Activated CD8-positive, alpha-beta memory T cell treated with anti-CD3 and anti-CD28 coated beads, Interleukin-2, amount 10 ng/mL, durations not matched to agents 7 days and 5 days (primary cell): ENCODE measurements at places on chromosomes 2 and 18.
A peak's percentile ranks its signal among the peaks of the same experiment; 100 is the strongest.

GRCh38 chr2:20350041-20350712 lies 467 bp downstream of the PUM2 start:
- peaks cover 37% of the 10 kb centered on the region for H3K4me1 ChIP-seq
- H3K27me3 ChIP-seq: no peaks in the 10 kb centered on the region
- H3K4me3 ChIP-seq: peak overlapping the region; percentile 95
- H3K36me3 ChIP-seq: peaks cover 32% of the 10 kb centered on the region
- peak overlapping the region; percentile 87 for H3K27ac ChIP-seq

- H3K4me1 ChIP-seq: no peaks in the 10 kb centered on the region
- H3K36me3 ChIP-seq: no peaks in the 10 kb centered on the region
- no peaks in the 10 kb centered on the region for H3K27me3 ChIP-seq
- no peak overlapping the region for H3K27ac ChIP-seq
- H3K4me3 ChIP-seq: no peak overlapping the region
- DNase-seq: no peak
These were observed 702.2 kb upstream of the NRXN1 start for GRCh38 chr2:51734115-51734514.

GRCh38 chr2:144464730-144465129 lies 55.2 kb downstream of the ZEB2 start:
- no peak for DNase-seq
- peaks cover 43% of the 10 kb centered on the region for H3K4me1 ChIP-seq
- H3K36me3 ChIP-seq: peaks cover 23% of the 10 kb centered on the region
- no peak overlapping the region for H3K27ac ChIP-seq

- no peak overlapping the region for H3K4me3 ChIP-seq
- no peaks in the 10 kb centered on the region for H3K27me3 ChIP-seq
These were observed 24.5 kb upstream of the PELI1 start for GRCh38 chr2:64168756-64169155.

GRCh38 chr2:207731138-207731537 lies 19.7 kb downstream of the CCNYL1 start:
- H3K4me3 ChIP-seq: no peak overlapping the region
- peaks cover 4% of the 10 kb centered on the region for H3K36me3 ChIP-seq
- no peaks in the 10 kb centered on the region for H3K27me3 ChIP-seq
- DNase-seq: no peak

GRCh38 chr2:84057917-84058560 lies 401.0 kb downstream of the SUCLG1 start:
- no peaks in the 10 kb centered on the region for H3K4me1 ChIP-seq
- H3K4me3 ChIP-seq: no peak overlapping the region
- no peak overlapping the region for H3K27ac ChIP-seq
- peaks cover 4% of the 10 kb centered on the region for H3K27me3 ChIP-seq

- no peaks in the 10 kb centered on the region for H3K27me3 ChIP-seq
- DNase-seq: no peak
- H3K27ac ChIP-seq: no peak overlapping the region
- peaks cover 24% of the 10 kb centered on the region for H3K36me3 ChIP-seq
These were observed 7.5 kb downstream of the C18orf32 start for GRCh38 chr18:49479381-49480137.

- no peaks in the 10 kb centered on the region for H3K27me3 ChIP-seq
- no peak overlapping the region for H3K4me3 ChIP-seq
- DNase-seq: no peak
- H3K36me3 ChIP-seq: no peaks in the 10 kb centered on the region
- H3K27ac ChIP-seq: no peak overlapping the region
- no peaks in the 10 kb centered on the region for H3K4me1 ChIP-seq
These were observed 405.7 kb downstream of the FBXO15 start for GRCh38 chr18:73741946-73742345.

GRCh38 chr18:36298126-36298741 lies 721 bp downstream of the FHOD3 start:
- no peaks in the 10 kb centered on the region for H3K36me3 ChIP-seq
- no peak for DNase-seq
- H3K4me1 ChIP-seq: no peaks in the 10 kb centered on the region

- peaks cover 3% of the 10 kb centered on the region for H3K36me3 ChIP-seq
- H3K27ac ChIP-seq: no peak overlapping the region
- no peak overlapping the region for H3K4me3 ChIP-seq
- no peaks in the 10 kb centered on the region for H3K27me3 ChIP-seq
These were observed 167.1 kb downstream of the RAB3GAP1 start for GRCh38 chr2:135219226-135219625.

DNA sequence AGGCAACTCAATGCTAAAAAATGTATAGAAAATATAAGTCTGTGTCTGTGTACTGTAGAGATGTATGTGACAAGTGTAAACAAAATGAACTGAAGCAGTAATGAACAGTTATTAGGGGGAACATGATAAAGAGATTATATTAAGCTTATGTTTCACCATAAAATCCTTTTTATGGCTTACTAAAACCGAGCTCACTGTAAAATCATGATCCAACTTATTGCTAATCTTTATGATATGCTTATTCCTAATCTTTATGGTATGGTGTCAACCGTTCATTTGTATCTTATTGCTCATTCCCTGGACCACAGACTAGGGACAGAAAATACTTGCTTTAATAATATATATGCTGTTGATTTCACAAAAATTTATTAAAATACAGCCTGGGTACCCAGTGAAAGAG lies 62.1 kb downstream of the TNFRSF11A start:
- peaks cover 38% of the 10 kb centered on the region for H3K36me3 ChIP-seq
- H3K27me3 ChIP-seq: peaks cover 2% of the 10 kb centered on the region
- DNase-seq: no peak
- H3K4me1 ChIP-seq: peaks cover 7% of the 10 kb centered on the region

DNA sequence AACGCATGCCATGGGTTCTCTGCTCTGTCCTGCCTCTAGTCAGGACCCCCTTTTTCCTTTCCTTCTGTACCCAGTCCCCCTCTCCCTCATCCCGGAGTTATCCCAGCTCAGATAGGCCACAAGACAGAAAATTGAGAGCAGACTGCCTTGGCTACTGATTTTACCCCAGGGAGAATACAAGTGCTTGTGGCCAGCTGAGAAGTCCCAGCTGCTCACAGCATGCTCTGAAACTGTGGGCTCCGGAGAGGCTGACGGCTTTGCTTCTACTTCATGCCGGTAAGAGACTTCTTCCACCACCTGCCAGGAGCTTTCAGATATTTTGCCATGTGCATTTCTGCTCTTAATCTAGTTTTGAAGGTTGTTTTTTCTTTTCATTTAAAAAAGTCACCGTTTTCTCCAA lies 20.0 kb upstream of the SIX2 start:
- DNase-seq: no peak
- H3K27me3 ChIP-seq: peaks cover 20% of the 10 kb centered on the region
- H3K36me3 ChIP-seq: no peaks in the 10 kb centered on the region
- H3K4me1 ChIP-seq: no peaks in the 10 kb centered on the region
- H3K4me3 ChIP-seq: no peak overlapping the region

DNA sequence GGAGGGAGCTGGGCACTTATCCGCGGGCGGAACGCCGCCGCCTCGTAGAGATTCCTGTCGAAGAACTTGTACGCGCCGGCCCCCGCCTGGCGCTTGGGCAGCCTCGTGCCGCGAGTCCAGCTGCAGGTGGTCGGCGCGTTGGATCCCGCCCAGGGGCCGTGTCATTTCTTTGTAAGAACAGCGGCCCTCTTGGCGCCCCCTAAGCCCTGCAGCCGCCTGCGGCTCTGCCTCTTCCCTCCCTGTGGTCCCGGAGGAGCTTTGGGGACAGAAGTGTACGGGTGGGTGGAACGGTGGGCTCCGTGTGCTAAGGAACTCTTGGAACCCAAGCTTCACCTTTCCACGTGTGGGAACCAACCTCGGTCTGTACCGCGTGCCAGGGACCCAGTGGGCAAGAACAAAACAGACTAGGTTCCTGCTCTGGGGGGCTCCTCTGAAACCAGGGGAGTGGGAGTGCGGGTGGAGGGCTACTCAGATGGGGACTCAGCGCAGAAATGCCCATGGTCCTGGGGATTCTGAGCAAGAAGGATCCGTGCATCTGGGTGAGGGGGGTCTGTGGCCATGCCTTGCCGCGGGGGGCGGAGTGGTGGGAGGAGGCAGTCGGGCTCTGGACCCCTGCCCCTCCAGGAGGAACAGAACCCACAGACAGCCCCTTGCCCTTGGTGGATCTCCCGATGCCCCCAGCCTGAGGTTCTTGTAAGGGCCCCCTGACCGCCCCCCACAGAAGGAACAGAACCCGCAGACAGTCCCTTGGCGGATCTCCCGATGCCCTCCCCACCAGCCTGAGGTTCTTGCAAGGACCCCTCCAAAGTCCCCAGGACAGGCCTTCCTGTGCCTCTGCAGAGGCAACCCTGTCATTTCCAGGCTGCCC lies 1.5 kb downstream of the GPC1 start:
- peaks cover 5% of the 10 kb centered on the region for H3K4me1 ChIP-seq
- DNase-seq: no peak
- H3K36me3 ChIP-seq: no peaks in the 10 kb centered on the region

DNA sequence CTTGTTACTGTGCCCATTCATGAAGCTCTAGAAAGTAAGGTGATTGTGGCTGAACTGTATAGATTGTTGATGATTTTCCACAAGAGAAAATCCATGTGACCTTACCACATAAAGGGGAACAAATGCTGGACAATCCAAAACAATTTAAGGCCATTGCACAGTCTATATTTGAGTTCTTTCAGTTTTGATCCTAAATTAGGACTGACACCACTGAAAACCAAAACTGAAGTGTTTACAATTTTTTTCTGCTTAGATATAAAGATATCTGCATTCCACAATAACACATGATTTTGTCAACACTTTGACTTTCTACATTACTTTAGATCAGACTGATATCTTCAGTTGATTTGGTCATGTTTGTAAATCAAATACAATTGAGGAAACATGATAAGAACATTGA lies 123.6 kb upstream of the SLC38A11 start:
- no peaks in the 10 kb centered on the region for H3K4me1 ChIP-seq
- no peaks in the 10 kb centered on the region for H3K36me3 ChIP-seq
- no peak overlapping the region for H3K4me3 ChIP-seq
- no peak overlapping the region for H3K27ac ChIP-seq
- no peaks in the 10 kb centered on the region for H3K27me3 ChIP-seq
- no peak for DNase-seq

DNA sequence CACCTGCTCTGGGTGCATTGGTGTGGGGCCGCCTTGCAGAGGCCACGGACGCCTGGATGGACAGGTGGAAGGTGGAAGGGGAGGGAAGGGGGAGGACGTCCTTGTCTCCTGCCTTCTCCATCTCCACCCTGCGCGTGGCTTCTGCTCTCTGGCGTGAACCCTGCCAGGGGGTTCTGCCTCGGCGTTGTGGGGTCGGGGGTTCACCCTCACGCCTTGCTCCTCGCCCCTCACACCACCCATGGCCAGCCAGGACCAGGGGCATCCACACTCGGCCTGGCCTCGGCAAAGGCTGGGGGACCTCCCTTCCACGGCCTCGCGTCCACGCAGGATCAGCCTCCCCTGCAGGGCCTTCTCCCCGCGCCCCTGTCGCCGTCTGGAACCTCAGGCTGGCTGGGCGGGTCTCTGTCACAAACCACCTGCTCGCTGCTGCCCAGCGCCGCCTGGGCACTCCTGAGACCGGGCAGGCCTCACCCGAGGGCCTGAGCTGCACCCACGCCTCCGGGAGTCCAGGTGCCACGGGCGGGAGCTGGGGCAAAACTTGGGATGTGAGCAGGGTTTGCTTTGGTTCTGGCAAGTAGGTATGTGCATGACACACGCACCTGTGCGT lies 655.9 kb downstream of the GALR1 start:
- no peaks in the 10 kb centered on the region for H3K36me3 ChIP-seq
- H3K4me1 ChIP-seq: no peaks in the 10 kb centered on the region
- DNase-seq: no peak
- H3K27me3 ChIP-seq: no peaks in the 10 kb centered on the region
- H3K4me3 ChIP-seq: no peak overlapping the region
- no peak overlapping the region for H3K27ac ChIP-seq

- no peak overlapping the region for H3K27ac ChIP-seq
- H3K4me3 ChIP-seq: no peak overlapping the region
- no peaks in the 10 kb centered on the region for H3K27me3 ChIP-seq
- H3K4me1 ChIP-seq: peaks cover 30% of the 10 kb centered on the region
- DNase-seq: no peak
These were observed 5.8 kb downstream of the PECR start for GRCh38 chr2:216075510-216076485.

DNA sequence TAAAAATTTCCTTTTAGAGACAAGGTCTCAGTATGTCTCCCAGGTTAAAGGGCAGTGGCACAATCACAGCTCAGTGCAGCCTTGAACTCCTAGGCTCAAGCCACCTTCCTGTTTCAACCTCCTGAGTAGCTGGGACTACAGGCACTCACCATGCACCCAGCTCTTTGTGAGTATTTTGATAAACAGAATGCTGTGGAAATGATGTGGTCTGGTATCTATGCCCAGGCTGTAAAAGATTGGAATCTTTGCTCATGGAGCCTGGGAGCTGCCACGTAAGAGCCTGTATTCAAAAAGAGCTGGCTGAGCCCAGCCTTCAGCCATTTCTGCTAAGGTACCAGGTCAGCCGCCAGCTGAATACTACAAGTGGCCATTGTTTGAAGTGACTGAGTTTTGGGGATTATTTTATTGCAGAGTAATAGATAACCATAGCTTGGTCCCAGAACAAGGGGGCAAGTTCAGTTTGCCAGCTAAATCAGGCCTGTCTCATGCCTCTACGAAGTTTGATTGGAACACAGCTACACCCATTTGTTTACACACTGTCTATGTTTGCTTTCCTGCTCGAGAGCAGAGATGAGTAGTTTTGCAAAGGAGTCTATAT lies 21.3 kb upstream of the ARL5A start:
- H3K4me3 ChIP-seq: no peak overlapping the region
- no peaks in the 10 kb centered on the region for H3K4me1 ChIP-seq
- no peaks in the 10 kb centered on the region for H3K36me3 ChIP-seq
- H3K27ac ChIP-seq: no peak overlapping the region
- peaks cover 9% of the 10 kb centered on the region for H3K27me3 ChIP-seq

DNA sequence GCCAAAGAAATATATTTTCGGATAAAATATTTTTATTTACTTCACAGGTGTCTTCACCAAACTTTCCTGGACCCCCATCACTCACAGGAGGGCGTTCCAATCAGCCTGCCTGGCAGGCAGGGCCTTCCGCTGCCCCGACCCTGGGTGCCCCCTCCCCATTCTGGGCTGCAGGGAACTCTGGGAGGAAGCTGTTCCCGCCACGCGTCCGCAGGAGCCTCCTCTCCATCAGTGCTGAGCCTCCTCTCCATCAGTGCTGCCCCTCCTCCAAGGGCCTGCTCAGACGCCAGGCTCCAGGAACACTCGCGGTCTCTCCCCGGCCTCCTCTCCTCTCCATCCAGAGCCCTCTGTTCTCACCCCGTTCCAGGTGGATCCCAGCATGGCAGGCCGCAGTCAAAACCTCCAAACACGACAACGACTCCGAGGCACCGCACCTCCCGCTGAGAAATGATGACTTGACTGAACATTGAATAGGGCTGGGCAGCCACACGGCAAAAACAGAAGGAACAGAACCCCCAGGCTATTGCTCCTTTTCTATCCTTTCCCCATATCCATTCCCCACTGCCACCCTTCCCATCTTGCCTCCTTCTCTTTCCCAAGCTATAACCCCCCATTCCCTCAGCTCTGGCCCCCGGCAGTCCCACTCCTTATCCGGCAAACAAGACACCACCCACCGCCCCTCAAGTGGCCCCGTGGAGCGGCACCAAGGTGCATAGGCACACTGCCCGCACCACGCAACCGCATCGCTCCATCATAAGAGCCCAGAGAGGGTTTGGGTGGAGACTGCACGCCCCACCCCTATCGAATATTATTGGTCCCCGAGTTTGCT lies 268.6 kb upstream of the RAB6C start:
- H3K36me3 ChIP-seq: no peaks in the 10 kb centered on the region
- no peak overlapping the region for H3K27ac ChIP-seq
- H3K4me1 ChIP-seq: no peaks in the 10 kb centered on the region
- no peak for DNase-seq
- H3K27me3 ChIP-seq: no peaks in the 10 kb centered on the region
